Activated CD4-positive, CD25-positive, alpha-beta regulatory T cell treated with anti-CD3 and anti-CD28 coated beads, Interleukin-2, amount 50 U/mL, for 16 hours (primary cell): ENCODE measurements at places on chromosomes 5 and 9.

DNA sequence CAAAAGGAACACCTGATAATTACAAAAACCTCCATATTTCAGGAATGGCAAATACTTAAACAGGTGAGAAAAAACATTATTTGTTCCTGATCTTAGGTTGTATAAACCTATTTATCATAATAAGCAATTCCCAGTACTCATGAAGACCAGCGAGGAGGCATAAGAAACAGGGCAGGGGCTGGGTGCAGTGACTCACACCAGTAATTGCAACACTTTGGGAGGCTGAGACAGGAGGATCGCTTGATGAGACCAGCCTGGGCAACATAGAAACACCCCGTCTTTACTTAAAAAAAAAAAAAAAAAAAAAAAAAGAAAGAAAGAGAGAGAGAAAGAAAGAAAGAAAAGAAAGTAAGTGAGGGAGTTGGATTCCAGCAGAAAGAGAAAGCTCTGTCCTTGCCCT is 21.6 kb downstream of the CCNJL start:
- DNase-seq, result no peak

DNA sequence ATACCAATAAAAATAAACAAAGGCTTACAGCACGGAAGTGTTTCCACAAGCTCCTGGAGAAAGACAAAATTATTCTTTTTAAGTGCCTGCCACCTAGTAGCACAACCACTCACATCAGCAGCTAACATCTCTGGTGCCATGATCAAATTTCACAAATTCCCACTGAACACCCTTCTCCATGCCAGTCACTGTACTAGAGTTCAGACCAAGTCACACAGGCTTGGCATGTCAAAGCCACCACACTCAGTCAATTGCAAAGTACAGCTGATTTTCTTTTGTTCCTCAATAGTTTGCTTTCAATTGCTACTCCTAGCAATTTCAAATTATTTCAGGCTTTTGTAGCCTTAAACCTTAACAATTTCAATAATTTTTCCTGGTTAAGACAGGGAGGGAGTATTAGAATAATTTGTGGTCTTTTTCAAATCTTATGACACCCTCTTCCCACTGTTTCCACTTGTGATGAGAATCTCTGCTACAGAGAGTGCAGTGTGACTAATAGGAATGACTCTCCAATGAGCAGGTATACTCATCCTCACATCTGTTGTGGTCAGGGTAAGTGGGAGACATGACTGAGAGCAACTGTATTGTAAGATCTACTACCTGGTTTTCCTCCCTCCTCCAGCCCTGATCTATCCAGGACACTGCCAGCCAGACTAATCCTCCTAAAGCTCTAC is 46.2 kb downstream of the RNF145 start:
- DNase-seq, result no peak

- no peak for DNase-seq
Observed at GRCh38 chr5:177548495-177548894, 5.9 kb downstream of the FAM193B start.

GRCh38 chr5:29935371-29935770 is 1258.1 kb upstream of the CDH6 start:
- no peak for DNase-seq

DNA sequence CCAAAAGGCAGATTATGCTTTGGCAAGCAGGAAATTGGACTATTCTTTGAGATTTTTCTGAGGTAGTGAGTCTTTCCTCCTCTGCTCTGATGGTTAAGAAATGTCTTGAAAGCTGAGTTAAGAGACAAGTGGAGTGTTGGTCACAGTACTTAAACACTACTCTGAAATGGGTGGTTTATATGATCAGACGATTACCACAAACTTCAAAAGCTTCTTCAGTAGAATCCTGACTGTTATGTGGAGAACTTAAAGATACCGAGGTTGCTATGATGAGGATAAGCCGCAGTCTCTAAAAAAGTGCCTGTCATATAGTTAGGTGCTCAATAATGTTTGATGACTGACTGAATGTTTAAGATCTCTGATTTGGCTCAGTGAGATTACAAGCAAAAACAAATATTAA is 24.3 kb downstream of the GCNT4 start:
- no peak for DNase-seq

GRCh38 chr5:167937635-167937998 is 353.8 kb upstream of the WWC1 start:
- DNase-seq, result no peak

GRCh38 chr5:73485715-73486114 is 12.5 kb upstream of the BTF3 start:
- DNase-seq, result no peak

DNA sequence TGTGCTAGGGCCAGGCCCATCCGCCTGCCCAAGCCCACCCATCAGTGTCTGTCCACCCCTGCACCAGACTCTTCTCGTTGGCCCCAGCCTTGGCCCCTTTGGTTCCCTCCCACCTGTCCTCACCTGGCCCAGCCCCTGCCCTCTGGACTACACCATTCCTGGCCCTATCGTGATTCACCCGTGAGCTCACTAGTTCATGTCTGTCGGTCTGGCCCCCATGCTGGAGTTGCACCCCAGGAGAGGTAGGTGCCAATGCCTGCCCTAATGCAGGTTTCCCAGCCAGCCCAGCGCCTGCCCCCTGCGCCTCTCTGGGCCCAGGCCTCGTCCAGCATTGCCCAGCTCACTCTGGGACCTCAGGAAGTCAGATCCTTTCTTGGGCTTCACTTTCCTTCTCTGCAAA is 115.4 kb upstream of the LMX1B start:
- no peak for DNase-seq

GRCh38 chr5:154587123-154588026 is 109.3 kb upstream of the HAND1 start:
- no peak for DNase-seq

DNA sequence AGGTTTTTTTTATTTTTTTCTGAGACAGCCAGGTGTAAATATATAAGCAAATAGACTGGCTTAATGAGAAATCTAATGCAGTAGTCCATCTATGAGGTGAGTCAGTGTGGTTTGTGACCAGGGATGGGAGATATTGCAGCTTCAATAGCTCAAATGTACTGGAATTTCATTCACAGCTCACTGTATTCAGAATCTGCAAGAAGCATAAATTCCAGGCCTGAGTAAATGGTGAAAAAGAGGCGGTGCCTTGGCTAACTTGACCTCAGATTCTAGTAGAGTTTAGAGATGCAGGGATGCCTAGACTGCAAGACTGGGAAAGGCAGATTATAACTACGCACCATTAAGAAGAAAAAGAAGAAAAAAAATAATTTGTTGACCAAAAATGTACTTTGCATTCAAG is 151.9 kb upstream of the SMC2 start:
- no peak for DNase-seq

DNA sequence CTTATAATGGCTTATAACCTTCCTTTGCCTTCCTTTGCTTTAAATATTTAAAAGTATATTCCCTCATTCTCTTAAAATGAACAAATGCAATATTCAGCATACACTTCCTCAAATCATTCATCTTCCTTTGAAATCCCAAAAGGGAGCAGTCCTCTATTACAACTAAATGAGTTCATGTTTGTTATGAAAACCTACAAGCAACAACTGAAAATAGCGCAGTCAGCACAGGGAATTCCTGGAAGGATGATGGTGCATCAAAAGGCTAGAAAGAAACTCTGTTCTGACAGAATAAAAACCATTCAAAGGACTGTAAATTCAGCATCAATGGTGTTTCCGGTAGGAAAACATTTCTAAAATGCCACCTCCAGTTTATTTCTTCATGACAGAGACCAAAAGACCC is 3.3 kb downstream of the NR6A1 start:
- no peak for DNase-seq

DNA sequence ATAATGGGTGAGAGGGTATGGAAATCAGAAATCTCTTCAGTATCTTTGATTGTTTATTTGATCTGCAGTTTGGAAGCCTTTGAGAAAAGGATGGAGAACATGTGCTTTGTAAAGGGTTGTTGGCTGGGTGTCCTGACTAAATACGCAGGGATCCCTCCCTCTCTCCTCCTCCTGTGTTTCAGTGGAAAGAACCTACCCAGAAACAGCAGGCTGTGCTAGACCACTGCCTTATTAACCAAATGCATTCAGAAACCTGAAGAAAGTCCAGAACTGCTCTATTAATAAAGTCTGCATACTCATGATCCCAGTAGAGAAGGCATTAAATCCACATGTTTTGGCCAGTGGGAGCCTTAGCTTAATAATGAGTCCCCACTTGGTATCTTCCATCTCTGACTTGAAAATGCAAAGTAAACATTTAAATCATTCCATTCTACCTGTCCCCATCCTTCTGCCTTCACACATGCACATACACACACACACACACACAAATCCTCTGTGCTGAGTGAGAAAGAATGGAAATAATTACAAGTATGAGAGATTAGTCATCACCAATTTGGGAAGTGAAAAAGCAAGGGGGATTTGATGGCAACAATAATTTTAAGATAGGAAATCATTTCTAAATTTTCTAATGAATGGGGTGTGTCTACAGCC is 10.0 kb upstream of the LECT2 start:
- DNase-seq, result no peak

DNA sequence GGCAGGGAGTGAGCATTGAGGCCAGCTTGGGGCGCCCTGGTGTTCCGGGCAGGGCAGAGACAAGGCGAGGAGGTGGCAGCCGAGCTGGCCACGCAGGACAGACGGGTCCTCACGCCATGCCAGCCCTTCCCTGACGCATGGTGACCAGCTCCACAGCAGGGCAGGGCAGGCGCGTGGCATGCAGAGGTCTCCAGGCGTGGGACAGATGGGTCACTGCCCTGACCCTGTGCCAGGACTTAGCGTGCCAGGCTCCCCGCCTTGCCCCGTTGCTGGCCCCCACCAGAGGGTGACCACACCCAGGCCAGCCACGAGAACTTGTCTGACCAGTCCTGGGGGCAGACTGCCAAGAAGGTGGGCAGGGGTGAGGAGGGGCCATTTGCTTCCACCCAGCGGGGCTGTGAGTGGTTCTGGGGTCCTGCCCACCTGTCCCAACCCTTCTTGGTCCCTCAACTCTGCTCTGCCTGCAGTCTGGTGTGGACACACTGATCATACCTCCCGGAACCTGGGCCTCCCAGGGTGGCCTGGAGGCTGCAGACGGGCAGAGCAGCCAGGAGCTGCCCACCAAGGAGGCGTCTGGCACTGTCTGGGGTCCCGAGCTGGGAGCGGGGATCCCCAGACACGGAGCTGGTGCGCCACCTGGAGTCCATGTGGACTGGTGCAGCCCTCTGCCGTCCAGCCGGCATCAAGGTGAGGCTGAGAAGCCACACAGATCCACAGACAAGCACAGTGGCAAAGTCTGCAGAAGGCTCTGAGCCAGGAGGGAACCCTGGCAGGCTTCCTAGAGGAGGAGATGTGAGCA is at the start of gene RNF224:
RNF224 (plus strand) TSS at position 449 of the 799 bp plus-strand sequence. CDS start 834 bp downstream, outside the sequence.
- peak; percentile 66 for DNase-seq

DNA sequence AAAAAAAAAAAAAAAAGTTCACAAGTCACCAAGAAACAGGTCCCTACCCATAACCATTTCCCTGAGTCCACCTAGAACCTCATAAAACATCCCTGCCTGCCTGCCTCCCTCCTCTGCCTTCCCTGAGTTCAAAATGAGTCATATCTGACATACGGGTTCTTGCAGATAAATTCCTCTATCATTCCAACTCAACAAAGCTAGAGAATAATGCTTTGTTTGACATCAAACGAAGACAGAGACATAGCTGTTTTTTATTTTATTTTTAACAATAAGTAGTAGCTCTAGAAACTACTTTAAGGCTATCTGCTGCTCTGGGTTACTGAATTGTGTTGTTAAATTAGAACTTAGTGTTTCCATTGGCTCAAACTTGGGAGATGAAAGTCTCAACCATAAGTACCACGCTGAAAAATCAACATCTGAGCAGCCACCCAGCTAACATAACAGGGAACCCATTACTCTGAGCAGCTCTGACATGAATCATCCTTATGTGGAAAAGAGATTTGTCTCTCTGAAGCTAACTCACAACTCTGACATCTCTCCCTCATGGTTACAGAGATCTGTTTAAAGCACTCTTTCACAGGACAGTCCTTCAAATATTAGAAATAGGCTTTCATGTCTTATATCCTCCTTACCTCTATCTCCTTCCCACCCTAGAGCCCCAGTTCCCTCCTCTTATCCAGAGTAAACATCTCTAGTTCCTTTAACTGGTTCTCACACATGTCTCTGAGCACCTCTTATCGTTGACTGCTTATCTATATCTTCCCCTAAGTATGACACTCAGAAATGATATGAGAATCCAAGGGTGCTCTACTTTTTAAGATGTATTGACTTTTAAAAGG is 12.1 kb downstream of the TMEM245 start:
- DNase-seq, result no peak

DNA sequence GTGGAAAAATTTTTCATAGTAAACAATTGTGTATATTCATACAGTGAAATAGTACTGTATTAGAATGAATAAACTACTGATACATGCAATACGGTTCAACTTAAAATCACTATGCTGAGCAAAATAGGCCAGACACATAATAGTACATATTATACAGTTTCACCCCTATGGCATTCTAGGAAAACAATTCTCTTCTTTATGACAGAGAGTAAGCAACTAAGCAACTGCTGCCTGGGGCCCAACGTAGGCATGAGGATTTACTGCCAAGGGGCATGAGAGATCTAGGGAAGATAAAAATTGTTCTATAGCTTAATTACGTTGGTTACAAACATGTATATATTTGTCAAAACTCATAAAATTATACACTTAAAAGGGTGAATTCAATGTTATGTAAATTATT is 180.2 kb downstream of the DRD1 start:
- DNase-seq, result no peak

DNA sequence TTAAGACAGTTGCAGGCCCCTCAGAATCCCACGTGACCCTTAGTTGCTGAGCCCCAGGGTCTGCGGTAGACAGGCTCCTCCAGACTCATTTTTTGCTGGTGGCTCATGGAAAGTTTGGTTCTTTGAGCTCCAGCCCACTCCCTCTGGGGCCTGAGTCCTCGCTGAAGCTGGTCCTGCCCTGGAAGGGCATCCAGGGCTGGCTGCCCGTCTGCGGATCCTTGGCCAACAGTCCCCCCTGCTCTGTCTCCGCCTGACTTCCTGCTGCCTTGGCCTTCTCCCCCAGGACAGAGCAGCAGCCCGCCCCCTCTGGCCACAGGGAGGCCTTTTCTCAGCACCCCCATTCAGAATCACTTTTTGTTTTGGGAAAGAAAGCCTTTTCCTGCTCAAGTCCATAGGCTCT is 24.4 kb downstream of the SLC6A7 start:
- no peak for DNase-seq

DNA sequence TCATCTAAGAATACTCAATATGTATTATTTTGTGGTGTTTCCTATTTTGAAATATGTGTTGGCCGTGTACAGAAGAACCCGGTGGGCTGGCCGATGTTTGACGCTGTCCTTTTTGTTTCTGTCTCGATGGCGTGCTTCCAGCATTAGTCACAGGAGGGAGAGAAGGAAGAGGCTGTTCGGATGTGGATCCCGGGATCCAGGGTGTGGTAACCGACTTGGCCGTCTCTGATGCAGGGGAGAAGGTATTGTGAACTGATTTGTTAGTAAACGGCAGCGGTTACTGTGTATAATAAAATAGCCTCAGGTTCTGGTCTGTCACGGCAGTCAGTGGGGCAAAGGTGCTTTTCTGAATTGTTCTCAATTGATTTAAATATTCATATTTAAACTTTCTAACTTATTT is 275.0 kb downstream of the ARHGEF28 start:
- no peak for DNase-seq

DNA sequence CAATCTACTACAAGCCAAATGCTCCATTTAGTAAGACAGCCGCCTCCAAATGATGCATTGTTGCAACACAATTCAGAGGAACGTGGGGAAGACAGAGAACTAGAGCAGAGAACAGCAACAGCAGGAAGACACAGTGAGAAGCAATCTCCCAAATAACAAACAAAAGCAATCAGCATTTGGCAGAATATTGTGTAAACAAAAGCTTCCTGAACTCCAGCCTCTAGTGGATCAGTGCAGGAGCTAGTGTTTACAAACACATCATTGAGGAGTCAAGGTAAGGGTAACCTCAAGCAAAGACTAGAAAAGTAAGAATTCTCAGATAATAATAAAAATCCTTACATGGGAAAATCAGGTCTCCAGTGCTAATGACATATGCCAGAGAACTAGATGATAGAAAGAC is 20.6 kb downstream of the FST start:
- DNase-seq, result no peak
